ENCODE measurements at places on chromosomes 16 and 17.

GRCh38 chr16:85125570-85126393 lies 13.5 kb upstream of the CIBAR2 start:
- no peak for DNase-seq

GRCh38 chr16:85600078-85600477 lies 13.0 kb upstream of the GSE1 start:
- no peak for DNase-seq

GRCh38 chr16:81008505-81008789 lies 1.4 kb downstream of the CENPN start:
- DNase-seq = no peak

DNA sequence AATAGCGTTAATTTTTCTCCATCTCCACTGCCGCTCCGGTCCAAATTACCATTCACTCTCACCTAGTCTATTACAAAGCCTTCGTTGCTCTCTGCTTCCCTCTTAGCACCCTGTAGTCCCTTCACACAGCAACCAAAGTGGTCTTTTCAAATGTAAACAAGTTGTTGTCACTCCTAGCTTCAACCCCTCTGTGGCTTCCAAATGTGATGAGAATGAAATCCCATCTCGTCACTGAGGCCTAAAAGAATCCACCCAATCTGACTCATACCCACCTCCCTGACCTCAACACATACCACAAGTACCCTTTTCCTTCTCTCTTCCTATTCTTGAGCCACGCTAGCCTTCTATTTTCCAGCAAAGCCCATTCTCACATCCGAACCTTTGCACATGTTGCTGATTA lies 2.2 kb upstream of the PELP1 start:
- no peak for DNase-seq

DNA sequence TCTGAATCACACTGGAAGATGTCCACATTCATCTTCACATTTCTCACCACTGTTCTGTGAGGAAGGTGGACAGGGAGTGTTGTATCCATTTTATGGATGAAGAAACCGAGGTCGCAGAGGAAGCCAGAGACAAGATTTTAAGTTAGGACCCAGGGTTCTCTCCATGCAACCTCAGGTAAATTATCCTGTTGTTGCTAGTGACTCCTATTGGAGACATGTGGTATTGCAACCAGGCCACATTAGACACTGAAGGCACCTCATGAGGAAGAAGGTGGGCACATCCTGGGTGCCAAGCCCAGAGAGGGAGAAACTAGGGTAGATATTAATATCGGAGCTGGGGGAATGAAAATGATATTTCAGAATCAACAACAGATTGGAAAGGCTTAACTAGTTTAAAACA lies 8.5 kb upstream of the WNT9B start:
- DNase-seq = no peak

- DNase-seq = no peak
Measured at GRCh38 chr17:64126918-64127317, 3.0 kb downstream of the ERN1 start.

DNA sequence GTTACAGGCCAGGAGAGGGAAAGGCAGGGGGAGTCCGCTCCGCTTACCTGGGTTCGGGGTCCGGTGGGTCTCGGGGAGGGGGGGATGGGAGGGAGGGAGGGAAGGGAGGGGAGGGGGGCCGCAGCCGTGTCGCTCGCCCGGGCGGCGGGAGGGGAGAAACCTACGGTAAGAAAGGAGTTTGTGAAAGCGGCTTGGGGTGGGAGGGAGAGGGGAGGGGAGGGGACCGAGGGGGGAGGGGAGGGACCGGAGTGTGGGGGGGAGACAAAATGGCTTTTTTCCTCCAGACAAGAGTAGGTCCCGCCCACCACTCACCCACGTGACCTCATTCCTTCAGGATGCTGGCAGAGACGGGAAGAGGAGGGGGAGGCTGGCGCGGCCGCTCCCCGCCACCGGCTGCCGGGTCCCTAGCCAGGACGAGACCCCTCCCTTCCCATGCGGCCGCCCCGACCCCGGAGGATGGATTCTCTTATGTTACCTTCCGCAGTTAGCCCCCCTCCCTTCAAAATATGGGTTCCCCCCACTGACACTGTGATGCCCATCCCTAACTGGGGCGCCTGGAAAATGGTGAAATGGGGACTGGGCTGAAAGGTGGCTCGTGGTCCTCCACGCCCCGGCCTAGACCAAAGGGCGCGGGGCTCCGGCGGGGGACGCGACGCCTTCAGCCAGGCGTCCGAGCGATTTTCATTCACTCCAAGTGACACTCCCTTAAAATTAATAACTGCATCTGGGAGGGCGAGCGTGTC lies at the start of gene PCGF2:
TSS of gene PCGF2 (minus strand) at position 188 of the 743 bp plus-strand sequence. CDS start 7,934 bp downstream, outside the sequence.
- DNase-seq = no peak

DNA sequence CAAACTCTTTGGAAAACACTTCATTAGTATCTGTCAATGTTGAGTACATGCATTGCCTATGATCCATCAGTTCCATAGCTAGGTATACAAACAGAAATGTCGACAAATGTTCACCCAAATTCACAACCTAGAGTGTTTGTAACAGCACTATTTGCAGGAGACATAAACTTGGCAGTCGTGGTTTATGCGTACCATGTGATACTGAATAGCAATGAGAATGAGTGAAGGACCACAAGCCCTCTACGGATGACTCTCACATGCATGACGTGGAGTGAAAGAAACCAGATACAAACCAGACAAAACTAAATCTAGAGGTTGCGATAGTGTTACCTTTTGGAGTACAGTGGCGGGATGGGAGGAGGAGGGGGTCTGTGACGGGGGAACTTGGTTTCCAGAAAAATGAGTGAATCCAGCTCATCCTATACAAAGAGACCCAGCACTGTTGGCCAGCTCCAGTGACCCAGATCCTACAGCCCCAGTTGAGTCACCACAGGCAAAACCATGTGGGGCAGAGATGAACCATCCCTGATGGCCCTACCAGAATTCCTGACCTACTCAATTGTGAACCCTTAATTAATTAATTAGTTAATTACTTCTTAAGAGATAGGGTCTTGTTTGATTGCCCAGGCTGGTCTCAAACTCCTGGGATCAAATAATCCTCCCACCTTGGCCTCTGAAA lies 15.9 kb upstream of the ULK2 start:
- no peak for DNase-seq

GRCh38 chr16:49055291-49055690 lies 226.3 kb downstream of the CBLN1 start:
- no peak for DNase-seq

DNA sequence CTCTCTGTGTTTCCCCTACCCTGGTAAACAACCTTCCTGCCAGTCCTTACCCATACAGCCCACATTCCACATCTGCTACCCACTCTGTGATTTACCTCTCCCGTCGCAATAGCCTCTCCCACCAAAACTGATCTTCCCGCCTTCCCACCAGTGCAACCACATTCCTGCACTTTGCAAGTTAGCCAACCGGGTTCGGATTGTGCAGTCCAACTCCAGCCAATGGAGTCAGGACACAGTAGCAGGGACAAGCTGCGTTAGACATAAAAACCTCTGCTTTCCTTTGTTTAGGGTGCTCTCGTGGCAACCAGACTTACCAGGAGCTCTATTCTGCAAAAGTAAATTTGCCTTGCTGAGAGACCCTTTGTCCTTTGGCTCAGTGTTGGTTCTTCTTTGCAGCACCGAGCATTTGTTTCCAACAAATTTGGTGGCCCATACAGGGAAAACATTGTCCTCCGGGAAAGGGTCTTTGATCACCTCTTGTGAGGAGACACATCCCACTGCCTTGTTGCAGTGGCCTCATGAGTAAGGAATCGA lies 1.4 kb downstream of the HPR start:
- DNase-seq = no peak

GRCh38 chr16:62105244-62105643 lies 69.0 kb upstream of the CDH8 start:
- DNase-seq = no peak

- no peak for DNase-seq
Measured at GRCh38 chr16:13324851-13325250, 423.5 kb downstream of the SHISA9 start.

DNA sequence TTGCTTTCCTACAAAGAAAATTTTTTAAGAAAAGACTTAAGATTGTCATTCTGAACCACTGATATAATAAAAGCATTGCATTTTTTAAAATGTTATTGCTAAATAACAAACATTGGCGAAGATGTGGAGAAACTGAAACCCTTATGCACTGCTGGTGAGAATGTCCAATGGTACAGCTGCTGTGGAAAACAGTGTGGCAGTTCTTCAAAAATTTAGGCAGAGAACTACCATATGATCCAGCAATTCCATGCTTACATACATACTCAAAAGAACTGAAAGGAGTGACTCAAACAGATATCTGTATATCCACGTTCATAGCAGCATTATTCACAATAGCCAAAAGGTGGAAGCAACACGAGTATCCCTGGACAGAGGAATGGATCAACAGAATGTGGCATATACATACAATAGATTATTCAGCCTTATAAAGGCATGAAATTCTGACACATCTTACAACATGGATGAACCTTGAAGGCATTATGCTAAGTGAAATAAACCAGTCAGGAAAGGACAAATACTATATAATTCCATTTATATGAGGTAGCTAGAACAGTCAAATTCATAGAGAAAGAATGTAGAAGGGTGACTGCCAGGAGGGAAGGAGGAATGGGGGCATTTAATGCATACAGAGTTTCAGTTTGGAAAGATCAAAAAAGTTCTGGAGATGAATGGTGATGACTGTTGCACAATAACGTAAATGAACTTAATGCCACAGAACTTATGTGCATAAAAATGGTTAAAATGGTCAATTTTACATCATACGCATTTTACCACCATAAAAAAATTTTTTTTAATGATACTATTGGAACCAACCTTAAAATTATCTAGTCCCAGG lies 92.1 kb downstream of the CACNG1 start:
- DNase-seq = no peak

- no peak for DNase-seq
Measured at GRCh38 chr17:21453144-21453898, 77.2 kb downstream of the KCNJ12 start.

GRCh38 chr17:42000413-42001133 lies 16.7 kb downstream of the DNAJC7 start:
- no peak for DNase-seq

- no peak for DNase-seq
Measured at GRCh38 chr17:5862395-5862794, 207.8 kb upstream of the WSCD1 start.

DNA sequence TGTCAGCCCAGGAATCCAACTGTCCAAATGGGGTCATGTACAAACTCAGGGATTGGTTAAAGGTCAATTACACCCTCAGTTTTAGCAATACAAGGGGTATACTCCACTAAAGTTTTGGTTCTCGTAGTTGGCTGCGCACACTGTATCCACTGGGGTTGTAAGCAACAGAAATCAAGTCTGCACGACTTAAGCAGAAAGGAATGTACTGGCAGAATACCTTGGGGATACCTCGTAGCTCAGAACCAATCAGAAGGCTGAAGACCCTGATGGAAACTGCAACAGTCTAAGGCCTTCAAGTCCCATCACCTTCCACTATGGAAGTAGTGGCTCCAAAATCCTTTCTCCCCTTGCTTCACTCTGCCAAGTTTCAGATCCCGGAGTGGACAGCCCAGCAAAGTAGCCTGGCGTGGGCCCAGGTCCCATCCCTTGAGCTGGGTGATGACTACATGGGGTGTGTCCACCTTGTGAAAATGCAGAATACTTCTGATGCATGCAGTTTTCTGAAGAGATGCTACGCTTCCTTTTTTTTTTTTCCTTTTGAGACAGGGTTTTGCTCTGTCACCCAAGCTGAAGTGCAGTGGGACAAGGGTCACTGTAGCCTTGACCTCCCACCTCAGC lies 21.1 kb upstream of the RPH3AL start:
- DNase-seq = no peak

GRCh38 chr16:80277182-80277581 lies 263.6 kb upstream of the DYNLRB2 start:
- no peak for DNase-seq

DNA sequence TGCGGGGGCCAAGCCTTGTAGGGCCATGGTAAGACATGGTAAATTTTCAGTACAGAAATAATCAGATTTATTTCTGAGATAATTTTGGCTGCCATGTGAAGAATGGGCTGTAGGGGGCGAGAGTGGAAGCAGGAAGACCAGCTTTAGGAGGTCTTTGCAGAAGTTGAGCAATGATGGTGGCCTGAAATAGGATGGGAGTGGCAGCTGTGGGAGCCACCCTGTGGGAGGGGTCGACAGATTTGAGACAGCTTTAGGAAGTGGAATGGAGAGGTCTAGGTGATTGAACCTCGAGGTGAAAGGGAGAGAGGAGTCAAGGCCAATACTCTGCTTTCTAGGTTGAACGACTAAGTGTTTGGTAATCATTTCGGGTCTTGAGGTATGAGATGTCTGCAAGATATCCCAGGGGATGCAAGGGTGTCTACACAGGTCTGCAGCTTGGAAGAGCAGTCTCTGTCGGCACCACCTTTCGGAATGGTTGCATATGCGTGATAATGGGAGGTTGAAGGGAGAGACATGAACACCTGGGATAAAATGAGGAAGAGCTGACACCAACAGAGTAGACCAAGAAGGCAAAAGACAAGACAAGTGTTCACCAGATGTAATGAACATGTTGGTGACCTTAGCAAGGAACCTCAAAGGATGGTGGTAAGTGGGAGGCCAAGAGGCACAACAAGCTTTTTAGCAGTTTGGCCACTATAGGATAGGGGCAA lies 4.2 kb upstream of the ATXN7L3 start:
- DNase-seq = no peak

DNA sequence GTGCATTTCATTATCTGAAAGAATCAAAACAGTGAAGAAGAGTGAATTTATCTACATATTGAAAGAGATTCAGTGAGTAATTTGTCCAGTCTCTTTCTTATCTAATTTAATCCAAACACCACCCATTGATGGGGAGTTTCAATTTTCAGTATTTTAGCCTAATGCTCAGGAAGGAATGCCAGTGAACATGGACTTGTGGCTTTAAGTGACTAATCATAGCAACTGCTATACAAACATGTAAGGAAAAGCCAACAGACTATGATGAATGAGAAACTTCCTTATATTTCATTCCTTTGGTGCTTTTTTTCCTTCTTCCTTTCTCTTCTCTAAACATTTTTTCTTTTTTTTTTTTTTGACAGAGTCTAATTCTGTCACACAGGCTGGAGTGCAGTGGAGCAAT lies 885.8 kb downstream of the KCNJ2 start:
- DNase-seq = no peak

Data from activated naive CD8-positive, alpha-beta T cell treated with anti-CD3 and anti-CD28 coated beads, Interleukin-2, amount 50 U/mL, for 16 hours (primary cell).